Activated CD8-positive, alpha-beta T cell treated with anti-CD3 and anti-CD28 coated beads for 36 hours (primary cell): ENCODE measurements at places on chromosomes 3 and 15. TPM values are rescaled to one million over a fixed set of nuclear protein-coding genes. Genes with fewer than 3 reads are reported as not detected.
A peak's percentile ranks its signal among the peaks of the same experiment; 100 is the strongest.

DNA sequence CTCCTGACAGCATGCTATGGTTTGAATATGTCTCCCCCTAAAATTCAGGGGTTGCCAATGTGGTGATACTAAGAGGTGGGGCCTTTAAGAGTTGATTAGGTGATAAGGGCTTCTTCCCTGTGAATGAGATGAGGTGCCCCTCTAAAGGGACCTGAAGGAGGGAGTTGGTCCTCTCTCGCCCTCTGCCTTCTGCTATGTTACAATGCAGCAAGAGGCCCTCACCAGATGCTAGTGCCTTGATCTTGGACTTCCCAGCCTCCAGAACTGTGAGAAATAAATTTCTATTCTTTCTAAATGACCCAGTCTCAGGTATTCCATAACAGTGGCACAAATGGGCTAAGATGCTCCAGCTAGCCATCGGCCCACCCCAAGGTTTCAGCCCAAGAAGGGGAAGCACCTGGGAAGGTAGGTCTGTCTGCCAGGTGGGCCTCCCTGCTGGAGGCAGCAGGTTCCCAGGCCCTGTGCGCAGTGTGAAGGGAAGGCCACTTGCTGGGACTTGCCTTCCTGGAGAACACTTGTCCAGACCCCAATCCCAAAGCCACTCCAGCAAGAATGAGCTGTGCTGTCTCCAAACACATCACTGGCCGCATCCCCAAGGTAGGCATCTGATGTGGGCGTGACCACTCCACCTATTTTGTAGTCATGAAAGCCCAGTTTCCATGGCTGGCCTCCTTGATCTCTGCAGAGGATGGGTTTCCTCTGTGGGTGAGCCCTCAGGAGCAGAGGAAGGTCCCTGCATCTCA is 9.0 kb downstream of the TGM4 start:
- no peak for DNase-seq

- DNase-seq: peak; percentile 15
Measured at GRCh38 chr15:101652786-101653430, 727 bp upstream of the TM2D3 start.

DNA sequence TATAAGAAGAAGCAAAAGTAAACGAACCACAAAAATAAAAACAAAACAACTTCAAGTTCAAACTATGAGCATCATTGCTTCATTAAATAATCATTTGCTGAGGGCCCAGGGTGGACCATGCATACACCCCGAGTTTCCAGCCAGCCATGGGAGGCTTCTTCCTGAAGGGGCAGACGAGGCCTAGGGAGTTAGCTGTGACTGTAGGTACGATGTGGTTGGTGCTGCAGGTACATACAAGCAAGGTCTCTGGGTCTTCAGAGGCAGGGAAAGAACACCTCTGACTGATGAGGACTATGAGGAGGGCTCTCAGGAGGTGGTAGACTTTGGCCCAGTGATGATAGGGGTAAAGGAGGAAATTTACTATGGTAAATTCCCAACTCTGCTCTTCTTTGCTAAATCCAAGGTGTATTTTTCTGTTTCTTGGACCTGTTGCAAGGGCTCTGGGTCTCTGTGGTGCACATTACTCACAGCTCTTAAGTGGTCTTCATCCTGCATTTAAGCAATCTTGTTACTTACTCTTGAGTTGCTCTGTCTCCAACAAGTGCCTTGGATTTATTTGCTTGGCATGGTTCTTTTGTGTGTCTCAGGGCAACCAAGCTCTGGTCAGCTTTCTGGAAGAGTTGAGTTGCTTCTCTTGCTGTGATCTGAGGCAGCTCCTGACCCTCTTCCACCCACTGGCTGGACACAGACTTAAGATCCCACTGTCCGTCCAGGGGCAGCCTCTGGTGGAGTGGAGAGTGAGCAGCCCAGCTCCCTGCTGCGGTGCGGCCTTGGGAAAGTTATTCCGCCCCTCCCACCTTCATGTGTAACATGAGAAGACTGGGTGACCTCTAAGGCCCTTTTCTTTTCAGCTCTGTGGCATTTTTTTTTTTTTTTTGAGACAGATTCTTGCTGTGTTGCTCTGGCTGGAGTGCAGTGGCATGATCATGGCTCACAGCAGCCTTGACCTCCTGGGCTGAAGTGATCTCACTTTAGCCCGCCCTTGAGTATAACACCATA is 56.1 kb upstream of the KIF23 start:
- no peak for DNase-seq

- no peak for DNase-seq
Measured at GRCh38 chr15:92519709-92520108, 126.0 kb downstream of the ST8SIA2 start.

GRCh38 chr3:72105306-72105705 is 320.4 kb upstream of the PROK2 start:
- no peak for DNase-seq

Gene LDHAL6B
- not detected for total RNA-seq
